ENCODE measurements at places on chromosomes 2 and 18. TPM values are rescaled to one million over a fixed set of nuclear protein-coding genes. Genes with fewer than 3 reads are reported as not detected.
A peak's percentile ranks its signal among the peaks of the same experiment; 100 is the strongest.

GRCh38 chr2:8514796-8515758, 166.8 kb upstream of the ID2 start:
- no peak for DNase-seq

GRCh38 chr18:22559414-22560274, 141.9 kb upstream of the CTAGE1 start:
- DNase-seq, result peak; percentile 73

- DNase-seq, result no peak
Measured at GRCh38 chr2:15750433-15750814, 158.8 kb downstream of the DDX1 start.

DNA sequence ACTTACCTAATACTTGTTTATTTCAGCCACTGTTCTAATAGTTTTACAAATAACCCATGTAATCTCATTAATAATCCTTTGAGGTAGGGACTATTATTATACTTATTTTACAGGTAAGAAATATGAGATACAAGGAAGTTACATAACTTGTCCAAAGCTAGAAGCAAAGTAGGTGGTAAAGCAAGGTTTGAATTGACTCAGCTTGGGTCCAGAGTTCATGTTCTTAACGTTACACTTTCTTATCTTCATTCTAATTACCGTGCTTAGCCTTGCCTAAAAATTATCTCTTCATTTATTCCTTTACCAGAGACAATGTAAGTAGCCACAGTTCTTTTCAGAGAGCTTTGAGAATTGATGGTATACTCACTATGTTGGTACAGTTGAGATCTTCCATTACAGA, 743.6 kb downstream of the KCNJ3 start:
- no peak for DNase-seq

DNA sequence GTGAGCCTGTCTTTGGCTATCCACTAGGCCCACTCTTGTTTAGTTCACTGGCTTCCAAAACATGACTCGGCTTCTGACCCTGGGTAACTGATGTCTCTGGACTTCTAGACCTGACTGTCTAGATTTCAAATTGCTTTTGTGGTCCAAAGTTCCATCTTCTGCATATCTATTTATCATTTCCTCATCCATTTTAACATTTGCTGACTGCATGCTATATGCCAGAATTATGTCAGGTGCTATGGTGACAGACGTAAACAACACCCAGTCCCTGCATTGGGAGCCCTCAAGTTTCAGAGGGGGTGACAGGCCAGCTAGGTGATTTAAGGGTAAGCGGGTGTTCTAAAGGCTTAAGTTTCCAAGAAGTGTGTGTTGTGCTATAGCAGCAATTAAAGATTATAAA, 140.9 kb downstream of the PIEZO2 start:
- no peak for DNase-seq

DNA sequence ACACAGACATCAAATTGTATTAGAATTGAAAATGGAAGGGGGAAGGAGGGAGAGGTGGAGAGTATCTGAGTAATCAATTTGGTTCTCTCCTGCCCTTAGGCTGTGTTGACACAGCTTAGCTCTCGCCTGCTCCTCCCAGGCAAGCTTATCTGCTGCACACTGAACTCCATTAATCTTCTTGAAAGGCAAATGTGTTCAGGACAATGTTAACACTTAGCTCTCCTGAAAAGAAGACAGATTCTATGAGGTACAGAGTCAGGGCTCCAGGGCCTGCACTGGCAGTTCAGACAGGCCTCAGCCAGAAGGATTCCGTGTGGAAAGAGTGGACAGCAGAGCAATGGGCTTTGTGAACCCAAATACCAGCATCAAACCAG, 430.0 kb upstream of the TNP1 start:
- no peak for DNase-seq

Gene VRK2
- total RNA-seq, result 7.2 TPM

Gene RAPGEF4
- 8.7 TPM for total RNA-seq

Gene NDC80
- 7.7 TPM for total RNA-seq
